ENCODE measurements at places on chromosomes 5 and 9.

- DNase-seq, result no peak
Observed at GRCh38 chr5:17118631-17119030, 98.8 kb upstream of the BASP1 start.

DNA sequence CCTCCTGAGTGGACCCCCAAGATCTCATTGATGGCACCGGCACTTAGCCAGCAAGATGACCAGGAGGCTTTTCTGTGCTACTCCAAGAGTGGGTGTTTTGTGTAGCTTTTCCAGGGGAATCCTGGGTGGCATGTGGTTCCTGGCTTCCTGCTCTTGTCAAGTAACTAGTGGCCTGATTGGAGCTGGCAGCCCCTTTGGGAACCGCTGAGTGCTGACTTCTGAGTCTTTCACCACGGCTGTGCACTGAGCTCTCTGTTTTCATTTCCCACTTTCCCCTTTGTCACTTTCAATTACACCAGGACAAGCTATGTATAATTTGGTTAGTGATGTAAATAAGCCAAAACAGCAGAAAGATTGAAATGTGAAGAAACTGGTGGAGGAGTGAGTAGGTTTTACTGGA is 255.4 kb downstream of the GOLPH3 start:
- DNase-seq, result no peak

GRCh38 chr5:69502367-69502766 is 9.8 kb downstream of the OCLN start:
- no peak for DNase-seq

GRCh38 chr9:8760000-8760767 is 960.6 kb upstream of the DMAC1 start:
- no peak for DNase-seq

DNA sequence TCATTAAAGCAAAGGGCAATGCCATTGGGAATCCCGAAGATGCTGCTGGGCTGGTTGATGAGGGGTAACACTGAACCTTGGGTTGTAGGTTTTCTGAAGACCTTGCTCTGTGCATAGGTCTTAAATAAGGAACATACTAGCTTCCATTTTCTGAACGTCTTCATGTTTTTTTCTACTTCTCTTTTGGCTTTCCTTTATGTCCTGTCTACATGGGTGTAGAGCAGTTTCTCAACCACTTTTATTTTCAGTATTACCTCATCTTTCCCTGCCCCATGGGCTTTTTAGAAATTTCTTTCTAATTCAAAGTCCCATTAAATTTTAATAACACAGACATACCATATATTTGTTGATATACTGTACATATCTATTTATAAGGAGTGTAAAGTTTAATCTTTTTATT is at the start of gene IFNA14:
Gene IFNA14, minus strand, starts transcription at position 95 of the 400 bp plus-strand sequence. Its CDS starts 70 bp downstream, at position 25.
- DNase-seq, result no peak

- DNase-seq, result no peak
Observed at GRCh38 chr9:93024986-93025630, 33.4 kb upstream of the SUSD3 start.

DNA sequence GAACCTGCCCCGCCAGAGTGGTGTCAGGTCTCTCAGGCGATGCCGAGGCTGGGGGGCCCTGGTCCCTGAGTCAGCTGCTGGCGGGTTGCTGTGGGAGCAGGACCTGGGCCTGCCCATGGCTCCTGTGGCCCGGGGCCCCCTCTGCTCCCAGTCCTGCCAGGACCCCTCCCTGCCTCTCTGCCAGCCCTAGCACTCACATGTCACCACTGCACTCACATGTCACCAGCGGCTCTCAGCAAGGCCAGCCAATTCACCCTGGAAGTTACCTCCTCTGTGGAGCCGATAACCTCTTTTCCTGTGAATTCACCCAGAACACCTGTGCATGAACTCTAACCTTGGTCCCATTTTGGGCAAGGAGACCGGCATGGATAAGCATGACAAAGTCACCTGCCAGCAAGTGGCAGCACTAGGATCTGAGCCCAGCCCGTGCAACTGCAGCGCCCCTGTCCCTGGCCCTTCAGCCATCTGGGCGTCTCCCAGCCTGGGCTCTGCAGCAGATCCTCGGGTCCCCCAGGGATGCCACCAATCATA is 170.2 kb downstream of the GAPVD1 start:
- DNase-seq, result no peak

GRCh38 chr9:77933019-77933418 is 98.6 kb downstream of the GNAQ start:
- DNase-seq, result no peak

DNA sequence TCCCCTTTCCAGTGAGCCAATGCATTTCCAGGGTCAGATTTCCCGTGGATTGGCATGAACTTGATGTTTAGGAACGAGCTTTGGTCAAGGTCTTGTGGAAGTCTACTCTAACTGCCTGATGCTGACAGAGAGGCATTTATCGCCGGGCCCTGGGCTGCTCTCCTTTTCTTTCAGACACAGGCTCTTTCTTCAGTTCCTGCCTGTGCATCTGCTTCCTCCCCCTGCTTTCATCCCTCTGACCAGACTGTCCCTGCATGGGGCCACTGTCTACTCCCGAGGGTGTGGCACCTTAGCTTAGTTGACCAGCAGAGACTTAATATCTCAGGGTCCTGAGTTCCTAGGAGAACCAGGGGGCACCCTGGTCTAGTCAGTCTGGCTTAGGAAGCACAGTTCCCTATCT is 41.2 kb downstream of the RALGPS1 start:
- no peak for DNase-seq

DNA sequence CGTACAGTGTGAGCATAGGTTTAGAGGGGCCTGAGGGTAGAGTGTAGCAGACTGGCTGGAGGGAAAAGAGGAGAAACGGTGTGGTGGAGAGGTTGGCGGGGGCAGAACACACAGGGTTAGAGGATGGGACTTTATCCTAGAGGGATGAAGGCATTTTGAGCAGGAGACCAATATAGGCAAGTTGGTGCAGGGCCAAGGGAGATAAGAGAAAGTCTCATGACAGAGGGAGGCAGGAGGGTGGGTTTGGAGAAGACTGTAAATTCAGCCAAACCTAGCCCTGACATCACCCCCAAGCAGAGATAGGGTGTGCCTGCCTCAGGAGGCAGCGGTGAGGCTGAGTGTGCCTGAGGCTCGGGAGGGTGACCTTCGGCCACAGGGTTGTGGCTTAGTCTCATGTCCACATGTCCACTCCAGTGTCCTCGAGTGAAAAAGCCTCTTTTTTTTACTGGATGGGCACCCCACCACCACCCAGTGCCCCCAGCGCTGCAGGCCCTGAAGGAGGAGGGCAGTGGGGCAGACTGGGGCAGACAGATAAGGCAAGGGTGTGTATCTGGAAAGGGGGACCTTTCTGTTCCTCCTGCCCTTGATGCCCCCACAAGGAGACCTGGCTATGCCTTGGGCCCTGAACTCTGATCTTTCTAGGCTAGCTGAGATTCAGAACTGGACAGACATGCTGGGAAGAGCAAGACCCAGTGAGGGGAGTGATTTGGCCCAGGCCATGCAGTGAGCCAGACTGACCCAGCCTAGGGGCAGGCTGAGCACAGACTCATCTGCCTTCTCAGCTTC is 108.7 kb downstream of the RGS3 start:
- no peak for DNase-seq

DNA sequence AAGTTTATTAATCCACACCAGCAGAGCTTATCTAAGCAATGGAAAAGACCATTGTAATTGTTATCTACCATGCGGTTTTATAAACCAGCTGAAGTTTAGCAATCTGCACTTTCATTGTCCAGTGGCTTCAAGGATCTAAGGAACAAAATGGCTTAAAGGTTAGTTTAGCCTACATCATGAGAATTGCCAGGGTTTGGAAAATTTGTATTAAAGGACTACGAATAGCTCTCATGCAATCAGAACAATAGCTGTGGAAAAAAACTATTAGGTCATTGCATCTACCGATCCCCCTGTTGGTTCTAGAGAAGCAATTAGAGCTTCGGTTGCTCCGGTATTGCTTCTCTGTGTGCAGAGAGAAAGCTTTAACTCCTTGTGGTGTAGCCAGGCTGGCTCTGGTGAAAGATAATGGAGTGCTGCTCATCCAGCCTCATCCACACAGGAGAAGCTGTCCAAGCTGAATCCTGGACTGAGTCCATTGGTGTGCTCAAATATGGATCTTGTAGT is 86.3 kb upstream of the SLC12A2 start:
- no peak for DNase-seq

DNA sequence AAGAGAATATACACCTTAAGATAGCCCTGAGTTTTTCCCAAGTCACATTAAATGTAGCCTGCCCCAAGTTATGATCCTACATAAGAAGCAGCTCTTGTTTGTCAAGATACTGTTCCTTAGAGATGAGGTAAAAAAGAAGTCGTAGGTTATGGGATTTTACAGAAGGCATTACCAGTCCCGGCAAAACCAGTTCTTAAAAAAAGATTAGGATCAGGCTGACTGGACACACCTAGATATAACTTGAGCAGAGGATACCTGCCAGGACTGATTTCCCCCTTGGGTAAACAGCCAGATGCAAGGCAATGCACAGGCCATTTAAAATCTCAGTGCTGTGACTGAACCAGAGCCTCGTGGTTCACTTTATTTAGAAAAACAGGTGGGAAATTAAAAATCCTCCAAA is 14.1 kb upstream of the SEMA5A start:
- DNase-seq, result no peak

- DNase-seq, result no peak
Observed at GRCh38 chr9:135388530-135388929, 91.1 kb upstream of the PPP1R26 start.
